ENCODE measurements at places on chromosomes 3 and 15.

DNA sequence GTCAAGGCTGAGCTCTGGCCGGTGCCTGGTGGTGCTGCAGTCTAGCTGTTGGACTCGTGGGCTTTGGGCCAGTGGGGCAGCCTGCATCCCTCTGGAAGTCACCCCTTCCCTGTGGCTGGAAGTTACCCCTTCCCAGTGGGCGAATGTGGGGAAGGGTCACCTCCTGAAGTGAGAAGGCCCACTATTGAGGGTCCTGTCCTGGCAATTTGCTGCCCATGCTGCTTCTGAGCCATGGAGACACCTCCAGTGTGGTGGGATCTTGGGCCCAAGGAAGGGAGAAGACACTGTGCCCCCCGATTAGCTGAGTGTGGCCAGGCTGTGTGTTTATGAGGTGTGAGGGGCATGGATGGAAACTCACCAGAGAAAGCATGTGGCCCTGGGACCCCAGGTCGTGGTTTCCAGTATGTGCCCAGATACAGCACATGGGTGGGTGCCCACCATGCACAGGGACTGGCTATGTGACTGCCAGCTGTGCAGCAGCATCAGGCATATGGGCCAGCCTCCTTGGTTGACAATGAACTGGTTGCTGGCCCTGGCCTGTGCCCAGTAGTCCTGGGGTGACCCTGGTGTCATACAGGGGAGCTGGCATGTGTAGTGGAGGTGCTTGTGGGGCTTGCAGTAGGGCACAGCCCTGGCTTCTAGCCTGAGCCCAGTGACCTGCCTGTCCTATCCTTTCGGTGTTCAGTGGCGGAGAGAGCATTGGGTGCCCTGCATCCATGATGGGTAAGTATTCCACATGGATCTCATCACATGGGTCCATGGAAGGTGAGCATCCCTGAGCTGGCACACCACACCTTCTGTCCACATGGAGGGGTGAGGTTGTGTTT lies 221.2 kb downstream of the SNRPN start:
- no peak for DNase-seq

DNA sequence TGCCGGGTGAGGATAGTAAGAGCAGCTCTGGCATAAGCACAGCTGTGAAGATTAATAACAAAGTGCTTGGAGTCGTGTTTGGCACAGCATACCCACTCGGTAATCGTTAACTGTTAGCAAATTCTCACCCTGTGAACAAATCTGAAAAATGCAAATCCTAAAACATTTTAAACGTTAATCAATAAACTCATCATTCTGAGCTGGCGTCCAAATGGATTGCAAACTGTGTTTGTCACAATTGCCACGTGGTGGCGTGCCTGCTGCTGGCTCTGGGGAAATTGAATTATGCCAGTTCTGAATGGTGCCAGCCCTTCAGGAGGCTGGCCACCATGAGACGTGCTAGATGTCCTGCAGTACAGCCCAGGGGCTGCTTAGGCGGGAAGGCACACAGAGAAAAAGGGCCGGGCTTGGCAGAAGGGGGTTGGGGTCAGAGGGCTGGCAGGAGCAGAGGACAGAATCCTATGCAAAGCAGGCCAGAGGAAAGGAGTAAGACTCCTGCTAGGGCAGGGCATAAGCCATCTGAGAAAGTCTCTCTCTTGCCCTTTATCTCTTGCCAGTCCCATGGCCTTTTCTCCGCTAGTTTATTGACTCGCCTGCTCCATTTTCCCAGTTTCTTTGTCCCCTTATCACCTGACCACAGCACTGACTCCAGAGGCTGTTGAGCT lies 22.1 kb upstream of the POLG start:
- no peak for DNase-seq

DNA sequence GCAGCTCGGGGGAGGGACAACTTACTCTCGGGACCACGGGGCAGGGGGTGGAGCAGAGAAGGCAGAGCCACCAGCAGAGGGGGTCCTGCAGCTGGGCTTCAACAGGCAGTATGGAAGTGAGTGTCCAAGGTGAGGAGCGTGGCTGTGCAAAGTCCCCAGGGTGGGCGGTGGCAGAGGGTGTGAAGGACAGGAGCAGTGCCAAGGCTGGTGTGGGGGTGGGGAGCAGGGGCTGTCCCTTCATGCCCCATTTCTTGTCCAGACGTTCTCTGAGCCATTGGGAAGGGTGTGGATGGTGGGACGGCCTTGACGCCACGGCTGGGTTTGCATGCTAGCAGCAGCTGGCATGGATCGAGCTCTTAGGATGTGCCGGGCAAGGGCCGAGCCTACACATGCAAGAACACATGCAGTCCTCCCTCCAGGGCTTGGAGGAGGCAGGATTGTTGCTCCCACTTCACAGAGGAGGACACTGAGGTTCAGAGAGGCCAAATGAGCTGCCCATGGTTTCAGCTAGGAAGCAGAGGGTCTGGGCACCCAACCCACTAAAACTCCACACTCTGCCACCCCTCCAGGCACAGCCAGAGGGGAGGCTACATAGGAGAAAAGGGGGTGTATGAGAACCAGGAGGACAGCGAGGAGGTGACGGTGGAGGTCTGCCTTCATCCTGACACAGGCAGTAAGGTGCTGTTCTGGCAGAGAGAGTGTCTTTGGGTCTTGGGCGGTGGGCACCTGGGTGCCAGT lies 93.6 kb downstream of the TBC1D2B start:
- no peak for DNase-seq

DNA sequence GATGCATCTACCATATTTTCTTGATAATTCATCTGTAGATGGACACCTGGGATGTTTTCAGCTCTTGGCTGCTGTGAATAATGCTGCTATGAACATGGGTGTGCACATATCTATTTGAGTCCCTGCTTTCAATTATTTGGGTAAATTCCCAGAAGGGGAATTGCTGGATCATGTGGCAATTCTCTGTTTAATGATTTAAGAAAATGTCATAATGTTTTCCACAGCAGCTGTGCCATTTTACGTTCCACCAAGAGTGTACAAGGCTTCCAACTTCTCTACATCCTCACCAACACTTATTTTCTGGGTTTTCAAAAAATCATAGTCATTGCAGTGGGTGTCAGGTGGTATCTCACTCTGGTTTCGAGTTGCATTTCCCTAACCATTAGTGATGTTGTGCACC lies 64.4 kb downstream of the NSMCE3 start:
- no peak for DNase-seq

GRCh38 chr3:16343101-16343500 lies 78.1 kb downstream of the OXNAD1 start:
- no peak for DNase-seq
